Inflammatory macrophage treated with lipopolysaccharide for 4 hours (primary cell): ENCODE measurements at places on chromosomes 11 and 22.

DNA sequence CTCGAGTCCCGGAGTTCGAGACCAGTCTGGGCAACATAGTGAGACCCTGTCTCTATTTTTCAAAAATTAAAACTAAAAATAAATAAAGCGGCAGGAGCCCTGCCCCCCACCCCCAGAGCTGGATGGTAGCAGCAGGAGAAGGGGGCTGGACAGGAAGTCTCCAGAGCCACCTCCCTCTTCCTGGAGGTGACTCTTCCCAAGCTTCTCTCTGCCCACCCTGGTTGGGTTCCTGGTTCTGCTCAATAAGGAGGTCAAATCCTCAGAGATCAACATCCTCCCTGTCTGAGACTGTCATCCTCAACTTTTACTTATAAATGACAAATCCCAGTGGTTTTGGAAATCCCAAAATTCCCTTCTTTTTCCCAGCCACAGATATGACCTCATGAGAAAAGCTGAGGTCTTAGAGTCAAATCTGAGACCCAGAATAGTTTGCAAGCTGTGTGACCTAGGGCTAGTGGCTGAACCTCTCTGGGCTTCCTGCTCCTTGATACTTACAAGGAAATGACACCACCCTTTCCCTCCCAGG, 987 bp downstream of the C1QTNF6 start:
- no peak for DNase-seq

GRCh38 chr22:26689513-26690301, 32.3 kb downstream of the MIAT start:
- DNase-seq, result no peak

DNA sequence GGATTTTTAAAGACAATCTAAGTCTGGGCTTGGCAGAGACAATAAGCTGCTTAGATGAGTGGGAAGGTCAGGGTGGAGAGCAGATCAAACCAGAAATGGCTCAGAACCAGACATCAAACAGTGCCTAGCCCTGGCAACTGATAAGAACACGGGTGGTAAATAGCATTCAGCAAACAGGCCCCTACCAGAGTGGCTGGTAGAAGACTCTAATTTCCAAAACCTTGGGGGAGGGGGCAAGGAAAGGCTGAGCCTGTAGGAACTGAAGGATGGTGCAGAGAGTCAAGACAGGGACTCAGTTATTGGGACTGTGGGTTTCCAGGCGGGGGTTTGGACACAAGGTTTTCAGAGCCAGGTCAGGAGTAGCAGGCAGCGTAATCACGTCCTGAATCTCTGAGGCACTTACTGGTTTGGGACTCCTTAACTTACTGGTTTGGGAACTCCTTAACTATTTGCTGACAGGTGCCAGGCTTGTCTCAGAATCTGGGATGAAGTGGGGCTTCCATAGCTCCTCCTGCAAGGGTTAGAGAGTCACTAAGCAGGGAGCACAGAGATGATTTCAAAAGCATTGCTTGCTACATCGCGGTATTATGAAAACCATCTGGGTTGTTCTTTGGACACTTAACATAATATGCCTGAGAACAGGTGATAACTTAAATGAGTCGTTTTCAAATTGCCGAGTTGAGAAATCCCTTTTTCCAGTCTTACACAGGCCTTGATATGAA, 5.7 kb upstream of the ABTB2 start:
- DNase-seq, result no peak

DNA sequence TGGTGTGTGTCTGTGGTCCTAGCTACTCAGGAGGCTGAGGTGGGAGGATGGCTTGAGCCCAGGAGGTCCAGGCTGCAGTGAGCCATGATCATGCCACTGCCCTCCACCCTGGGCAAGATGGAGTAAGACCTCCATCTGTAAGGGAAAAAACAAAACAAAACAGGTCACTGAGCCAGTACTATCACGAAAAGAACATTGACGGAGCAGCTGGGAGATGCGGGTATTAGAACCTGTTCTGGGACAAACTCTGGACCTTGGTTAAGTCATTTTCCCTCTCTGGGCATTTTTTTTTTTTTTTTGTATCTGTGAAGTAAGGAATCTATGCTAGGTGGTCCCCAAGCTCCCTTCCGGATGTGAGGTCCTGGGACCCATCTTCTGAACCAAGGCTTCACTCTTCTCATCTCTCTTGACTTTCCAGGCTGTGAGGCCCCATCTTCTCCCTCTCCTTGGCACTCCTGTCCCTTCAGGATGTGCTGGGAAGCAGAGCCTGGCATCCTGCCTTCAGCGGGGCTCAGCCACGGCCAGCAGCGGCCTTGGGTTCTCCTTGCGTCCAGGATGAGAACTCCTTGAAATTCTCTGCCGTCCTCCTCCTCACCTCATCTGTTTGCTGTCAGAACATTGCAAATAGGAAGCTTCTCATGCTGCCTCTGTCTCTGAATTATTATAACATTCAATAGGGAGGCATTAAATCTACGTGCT, 130.8 kb downstream of the GRIK4 start:
- DNase-seq, result no peak

DNA sequence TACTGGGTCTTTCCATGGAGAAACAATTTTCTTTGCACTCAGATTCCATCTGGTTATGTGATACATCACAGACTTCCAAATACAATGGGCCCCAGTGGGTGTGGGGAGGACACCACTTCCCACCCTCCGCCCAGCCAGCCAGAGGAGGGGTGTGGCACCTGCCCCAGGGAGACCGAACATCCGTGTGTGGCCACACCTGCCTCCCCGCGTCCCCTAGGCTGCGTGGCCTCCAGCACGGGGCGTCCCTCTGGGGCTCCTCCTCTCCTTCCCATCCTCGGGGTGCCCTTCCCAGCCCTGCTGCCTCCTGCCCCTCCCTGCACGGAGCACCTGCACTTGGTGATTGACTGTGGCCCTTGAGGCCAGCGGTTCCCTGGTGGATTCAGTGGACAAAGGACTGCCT, 49.1 kb downstream of the CERK start:
- DNase-seq, result no peak

GRCh38 chr11:33912405-33913361, 20.8 kb upstream of the LMO2 start:
- peak; percentile 92 for DNase-seq

DNA sequence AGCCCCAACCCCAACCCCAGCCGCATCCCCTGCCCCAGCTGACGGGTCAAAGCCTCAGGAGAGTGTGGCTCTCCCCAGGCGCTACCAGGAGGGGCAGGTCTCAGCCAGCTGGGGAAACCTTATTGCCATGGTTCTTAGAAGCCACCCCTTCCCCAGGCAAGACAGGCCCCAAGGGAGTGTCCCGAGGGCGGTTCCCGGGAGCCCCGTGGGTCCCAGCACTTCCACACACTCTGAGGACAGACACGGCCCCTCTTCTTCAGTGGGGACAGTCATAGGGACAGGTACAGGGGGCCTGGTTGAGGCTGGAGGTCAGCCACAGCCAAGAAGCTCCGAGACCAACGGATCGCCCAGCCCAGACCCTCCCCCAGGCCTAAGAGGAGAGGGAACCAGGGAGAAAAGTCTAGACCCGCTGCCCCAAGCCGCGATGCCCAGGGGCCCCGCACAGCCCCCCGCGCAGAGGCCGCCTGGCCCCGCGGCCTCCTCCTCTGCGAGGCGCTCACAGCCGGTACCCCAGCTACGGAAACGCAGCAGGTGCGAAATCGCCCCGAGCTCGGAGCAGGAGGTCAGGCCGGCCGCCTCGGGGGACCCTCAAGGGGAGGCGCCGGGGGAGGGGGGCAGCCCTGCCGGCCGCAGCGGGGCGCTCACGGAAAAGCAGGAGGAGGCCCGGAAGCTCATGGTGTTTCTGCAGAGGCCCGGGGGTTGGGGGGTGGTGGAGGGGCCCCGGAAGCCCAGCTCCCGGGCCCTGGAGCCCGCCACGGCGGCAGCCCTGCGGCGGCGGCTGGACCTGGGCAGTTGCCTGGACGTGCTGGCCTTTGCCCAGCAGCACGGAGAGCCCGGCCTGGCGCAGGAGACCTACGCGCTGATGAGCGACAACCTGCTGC, 2.6 kb downstream of the KLHDC7B start:
- no peak for DNase-seq

DNA sequence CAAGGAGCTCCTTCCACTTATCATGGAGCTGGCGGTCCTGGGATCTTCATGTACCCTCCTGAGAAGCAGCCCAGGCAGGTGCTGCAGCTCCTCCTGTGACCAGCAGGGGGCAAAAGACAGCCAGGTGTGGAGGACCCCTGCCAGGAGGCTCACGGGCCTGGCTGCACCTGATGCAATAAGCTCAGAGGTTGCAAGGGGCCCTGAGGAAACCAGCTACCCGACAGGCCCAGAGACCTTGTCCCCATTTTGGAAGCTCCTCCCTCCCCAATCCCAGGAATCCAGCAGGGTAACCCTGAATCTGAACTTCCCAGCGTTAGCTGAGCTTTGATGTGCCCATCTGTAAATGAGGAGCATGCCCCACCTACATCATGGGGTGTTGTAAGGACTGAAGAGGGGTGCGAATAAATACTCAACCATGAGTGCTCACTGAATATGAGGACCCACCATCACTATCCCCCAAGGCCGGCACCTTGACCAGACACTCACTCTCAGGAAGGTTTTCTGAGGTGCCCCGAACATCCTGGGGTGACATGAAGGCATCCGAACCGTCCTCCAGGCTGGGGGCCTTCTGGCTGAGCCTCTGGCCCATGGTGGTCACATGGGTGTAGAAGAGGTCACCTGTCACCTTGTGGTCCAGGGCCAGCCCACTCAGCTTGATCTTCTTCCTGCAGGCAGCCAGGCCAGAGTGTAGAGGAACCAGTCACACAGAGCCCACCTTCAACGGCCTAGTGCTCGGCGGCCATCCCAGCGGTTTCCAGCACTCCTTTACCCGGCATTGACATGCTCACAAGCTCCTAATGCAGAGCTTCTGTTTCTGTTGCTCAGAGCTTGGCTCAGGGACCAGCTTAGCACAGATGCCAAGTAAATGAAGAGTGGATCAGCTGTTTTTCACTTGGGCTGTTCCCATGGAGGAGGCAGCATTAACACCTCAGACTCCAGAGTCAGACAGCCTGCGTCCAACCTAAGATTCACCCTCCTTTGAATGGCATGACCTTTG, 21.7 kb downstream of the SLC43A1 start:
- no peak for DNase-seq

DNA sequence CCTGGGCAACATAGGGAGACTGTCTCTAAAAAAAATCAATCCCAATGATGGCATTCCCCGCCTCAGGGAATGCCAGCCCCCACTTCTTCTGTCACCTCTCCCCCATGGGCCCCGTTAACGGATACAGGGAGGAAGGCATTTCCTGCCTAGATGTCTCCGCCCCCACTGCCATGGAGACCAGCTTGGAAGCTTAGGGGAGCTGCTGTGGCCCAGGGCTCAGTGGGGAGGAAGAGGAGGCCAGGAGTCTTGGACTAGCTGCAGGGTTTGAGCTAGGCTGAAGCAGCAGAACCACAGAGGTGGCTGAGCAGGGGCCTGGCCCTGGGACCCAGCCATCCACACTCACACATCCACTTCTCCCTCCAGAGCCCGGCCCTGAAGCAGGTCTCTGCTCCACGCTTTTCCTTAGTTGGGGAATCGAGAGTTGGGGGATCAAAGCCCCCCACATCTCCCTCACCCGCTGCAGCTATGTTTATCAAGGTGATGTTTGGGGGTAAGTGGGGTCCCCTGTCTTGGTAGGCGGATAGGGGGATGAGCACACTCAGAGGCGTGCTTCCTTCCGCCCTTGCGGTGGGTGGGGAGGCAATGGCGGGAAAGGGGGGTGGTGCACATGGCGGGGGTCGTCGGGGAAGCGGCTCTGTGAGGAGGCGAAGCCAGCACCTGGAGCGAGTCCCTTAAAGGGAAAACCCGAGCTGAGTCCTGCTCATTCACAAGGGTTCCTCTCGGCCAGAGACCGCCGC, at the start of gene C22orf15:
Gene C22orf15, plus strand, starts transcription at position 149 of the 737 bp plus-strand sequence. Its CDS starts 317 bp downstream, at position 466.
- DNase-seq, result no peak

DNA sequence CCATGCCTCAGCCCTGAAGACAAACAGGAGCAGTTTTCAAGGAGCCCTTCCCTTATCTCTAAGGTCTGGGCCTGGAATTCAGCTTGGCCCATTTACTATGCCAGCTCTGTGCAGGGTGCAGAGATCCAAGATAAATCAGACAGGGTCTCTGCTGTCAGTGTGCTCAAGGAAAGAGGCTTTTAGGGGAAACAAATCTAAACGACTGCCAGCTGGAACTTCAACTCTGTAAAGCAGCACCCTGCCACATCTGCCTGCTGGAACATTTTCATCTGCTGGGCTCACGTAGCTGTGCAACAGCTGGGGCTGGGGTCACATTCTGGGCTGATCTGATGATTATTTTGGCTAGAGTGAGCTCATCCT, 19.8 kb upstream of the EHF start:
- DNase-seq, result no peak

DNA sequence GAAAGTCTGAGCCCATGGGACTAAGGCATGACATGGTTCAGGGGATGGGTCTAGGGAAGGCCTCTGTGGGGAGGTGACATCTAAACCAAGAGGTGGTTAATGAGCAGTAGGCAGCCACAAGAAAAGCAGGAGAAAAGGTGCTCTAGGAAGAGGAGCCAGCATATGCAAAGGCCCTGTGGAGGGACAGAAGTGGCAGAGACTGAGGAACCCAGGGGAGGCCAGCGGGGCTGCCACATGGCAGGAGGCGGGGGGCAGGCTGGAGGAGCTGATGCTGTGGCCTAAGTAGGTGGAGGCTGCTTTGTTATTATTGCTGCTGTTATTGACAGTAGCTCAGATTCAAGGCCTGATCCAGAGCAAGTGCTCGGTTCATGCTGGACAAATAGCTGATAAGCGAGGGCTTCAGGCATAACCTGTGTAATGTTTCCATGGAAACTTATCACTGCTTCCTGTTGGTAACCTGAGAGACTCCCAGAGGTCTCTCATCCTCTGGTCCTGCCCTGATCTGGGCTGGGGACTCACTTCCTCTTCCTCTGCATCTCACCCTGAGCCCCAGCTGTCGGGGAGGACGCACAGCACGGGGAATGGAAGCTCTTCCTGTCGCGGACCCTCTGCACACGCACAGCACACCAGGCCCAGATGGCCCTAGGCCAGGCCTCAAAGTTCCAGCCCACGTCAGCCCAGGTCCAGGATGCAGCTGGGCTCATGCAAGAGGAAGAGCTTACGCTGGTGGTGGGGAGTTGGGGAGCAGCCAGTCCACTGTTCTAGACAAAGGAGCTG, 75.2 kb upstream of the TP53I11 start:
- DNase-seq, result no peak

- DNase-seq, result no peak
These were observed 3.6 kb downstream of the PLA2G6 start for GRCh38 chr22:38177926-38178604.

DNA sequence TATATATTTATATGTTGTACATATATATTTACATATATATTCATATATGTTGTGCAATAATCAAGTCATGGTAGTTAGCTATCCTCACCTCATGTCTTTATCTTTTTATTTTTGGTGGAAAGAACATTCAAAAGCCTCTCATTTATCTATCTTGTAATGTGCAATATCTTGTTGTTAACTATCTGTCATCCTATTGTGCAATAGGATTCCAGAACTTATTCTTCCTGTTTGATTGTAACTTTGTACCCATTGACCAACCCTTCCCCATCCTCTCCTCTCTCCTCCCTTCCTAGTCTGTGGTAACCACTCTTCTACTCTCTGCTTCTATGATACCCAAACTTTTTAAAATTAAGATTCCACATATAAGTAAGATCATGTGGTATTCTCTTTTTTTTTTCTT, 115.6 kb upstream of the PDGFD start:
- DNase-seq, result no peak

- DNase-seq, result peak; percentile 25
These were observed 838 bp downstream of the FKBP2 start for GRCh38 chr11:64241491-64242374.

DNA sequence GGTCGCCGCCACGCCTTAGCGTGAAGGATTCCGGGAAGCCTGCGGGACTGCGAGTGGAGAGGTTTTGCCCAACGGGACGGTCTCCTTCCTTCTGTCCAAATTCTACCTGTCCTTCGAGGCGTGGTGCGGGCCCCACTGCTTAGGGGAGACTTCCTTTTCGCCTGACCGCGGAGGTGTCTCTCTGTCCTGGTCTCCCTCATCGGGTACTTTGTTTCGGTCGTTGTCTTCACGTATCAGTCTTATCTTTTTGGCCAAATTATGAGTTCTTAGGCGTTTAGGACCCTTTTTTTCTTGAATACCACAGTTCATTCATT, 388 bp downstream of the HINFP start:
- peak; percentile 35 for DNase-seq
